ENCODE measurements at places on chromosomes 2 and 18. TPM values are rescaled to one million over a fixed set of nuclear protein-coding genes. Genes with fewer than 3 reads are reported as not detected.

Gene ALPI
- total RNA-seq: 1.0 TPM

Gene C2orf72
- total RNA-seq: 34.2 TPM

- no peak for DNase-seq
These were observed 488.7 kb downstream of the ARHGAP15 start for GRCh38 chr2:143617803-143618415.

Gene POTEI
- total RNA-seq: 0.03 TPM

DNA sequence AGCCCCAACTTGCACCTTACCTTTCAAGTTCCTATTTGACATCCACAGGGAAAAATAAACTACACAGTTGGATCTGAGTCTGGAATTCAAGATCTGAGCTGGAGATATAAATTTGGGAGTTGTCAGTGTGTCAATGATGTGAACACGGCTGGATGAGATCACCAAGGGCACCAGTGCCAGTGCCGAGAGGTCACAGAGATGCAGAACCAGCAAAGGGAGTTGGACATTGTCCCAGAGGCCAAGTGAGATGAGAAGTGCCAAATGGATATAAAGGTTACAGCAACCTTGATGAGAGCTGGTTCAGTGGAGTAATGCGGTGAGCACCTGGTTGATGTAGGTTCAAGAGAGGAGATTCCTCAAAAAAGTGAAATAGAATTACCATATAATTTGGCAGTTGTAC, 24.8 kb downstream of the LRRFIP1 start:
- no peak for DNase-seq

GRCh38 chr18:76741346-76741745, 81.0 kb upstream of the ZNF236 start:
- no peak for DNase-seq

Gene APOB
- 14.8 TPM for total RNA-seq

Gene DLX1
- 0.46 TPM for total RNA-seq

Gene KIAA2012
- not detected for total RNA-seq

DNA sequence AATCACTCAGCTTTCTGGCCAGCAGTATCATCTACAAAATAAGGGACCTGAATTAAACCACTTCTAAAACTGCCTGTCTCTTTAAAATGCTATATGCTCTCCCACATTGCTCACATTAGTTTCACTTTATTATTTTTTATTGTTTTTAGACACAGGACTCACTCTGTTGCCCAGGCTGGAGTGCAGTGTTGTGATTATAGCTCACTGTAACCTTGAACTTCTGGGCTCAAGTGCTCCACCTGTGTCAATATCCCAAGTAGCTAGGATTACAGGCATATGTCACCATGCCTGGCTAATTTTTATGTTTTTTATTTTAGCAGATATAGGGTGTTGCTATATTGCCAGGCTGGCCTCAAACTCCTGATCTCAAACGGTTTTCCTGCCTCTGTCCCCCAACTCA, 591.3 kb upstream of the ZNF804A start:
- DNase-seq: no peak

Gene REG1B
- total RNA-seq: 8.1 TPM

- no peak for DNase-seq
These were observed 43.2 kb upstream of the PSME4 start for GRCh38 chr2:54013996-54014395.

Gene DNAJB2
- total RNA-seq: 161 TPM

- no peak for DNase-seq
These were observed 51.4 kb downstream of the E2F6 start for GRCh38 chr2:11414372-11415124.

GRCh38 chr18:70321616-70322015, 32.8 kb downstream of the SOCS6 start:
- no peak for DNase-seq

Gene CCDC68
- total RNA-seq: 9.8 TPM

DNA sequence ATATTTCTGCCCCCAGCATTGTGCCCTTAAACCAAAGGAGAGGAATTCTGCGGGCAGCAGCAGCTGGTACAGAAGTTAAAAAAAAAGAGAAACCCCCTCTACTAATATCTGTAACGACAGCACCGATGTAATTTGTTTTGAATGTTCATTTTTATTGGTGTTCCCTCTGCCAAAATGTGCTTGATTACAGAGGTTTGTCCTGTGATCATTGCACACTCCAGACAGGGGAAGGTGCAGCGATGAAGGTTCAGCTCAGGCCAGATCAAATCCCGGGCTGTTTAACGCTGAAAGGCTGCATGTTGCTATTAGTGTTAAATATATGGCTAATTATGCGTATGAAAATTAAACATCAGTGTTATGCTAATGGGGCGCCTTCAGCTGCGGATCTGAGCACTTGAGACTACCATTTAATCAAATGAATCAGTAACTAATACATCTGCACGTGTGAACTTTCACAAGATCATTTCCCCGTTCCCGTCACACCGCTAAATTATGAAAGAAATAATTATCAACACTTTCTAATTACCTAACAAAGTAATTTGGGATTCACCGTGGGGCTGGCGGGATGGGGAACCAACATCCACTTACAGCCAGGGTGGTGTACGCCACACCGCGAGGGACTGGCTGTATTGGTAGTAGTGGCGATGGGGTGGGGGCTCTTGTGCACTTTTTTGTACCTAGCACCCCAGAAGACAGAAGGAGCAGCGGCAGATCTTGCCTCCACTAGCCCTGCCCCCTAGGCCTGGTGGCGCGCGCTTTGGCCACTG, 1.5 kb upstream of the DLX1 start:
- DNase-seq: no peak

DNA sequence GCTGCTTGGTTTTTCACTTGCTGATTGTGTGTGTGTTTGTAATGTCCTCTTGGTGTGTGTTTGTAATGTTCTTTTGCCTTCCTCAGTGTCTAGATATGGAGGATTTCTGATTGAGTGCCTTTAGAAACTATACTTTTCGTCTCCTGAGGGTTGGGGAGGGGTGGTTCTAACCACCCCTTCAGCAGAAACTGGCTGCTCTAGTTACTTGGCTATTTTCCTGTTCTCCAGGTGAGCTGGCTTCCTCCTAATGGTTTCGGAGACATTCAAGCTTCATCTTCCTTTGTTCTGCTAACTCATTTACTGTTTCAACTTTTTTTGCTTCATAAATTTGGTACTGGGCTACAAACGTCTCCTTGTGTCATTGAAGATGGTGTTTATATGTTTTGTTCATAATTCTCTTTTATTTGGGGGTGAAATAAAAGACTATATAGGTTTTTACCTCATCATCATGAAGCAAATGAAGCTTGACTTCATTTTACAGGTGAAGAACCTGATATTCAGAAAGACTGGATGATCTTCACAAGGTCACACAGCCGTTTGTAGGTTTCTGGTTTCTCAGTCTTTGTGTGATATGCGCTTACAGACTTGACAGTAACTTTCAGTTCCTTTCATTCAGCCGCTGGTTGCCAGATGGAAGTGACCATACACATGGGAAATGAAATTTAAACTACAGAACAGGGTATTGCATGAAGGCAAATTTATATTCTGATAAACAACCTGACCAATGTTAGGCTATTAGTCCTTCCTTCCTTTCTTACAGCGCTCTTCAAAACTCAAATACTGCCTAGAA, 238.5 kb downstream of the GALR1 start:
- DNase-seq: no peak

GRCh38 chr2:40062381-40062780, 283.3 kb upstream of the THUMPD2 start:
- no peak for DNase-seq

DNA sequence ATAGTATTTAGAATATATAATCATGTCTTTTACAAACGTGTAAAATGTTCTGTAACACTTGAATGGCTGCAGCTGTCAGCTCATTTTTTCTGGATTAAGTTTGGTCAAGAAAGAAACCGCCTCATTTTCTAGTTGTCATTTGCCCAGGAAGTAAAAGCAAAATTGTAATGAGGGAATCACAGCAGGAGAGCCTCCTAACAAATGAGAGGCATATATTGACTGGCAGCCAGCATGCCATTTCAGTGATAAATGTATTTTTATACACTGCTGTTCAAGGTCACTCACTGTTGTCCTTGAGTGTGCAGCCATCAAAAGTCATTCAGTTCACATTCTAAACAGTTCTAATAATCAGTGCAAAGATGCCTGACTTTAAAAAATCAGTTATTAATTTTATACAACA, 144.3 kb upstream of the BOD1L2 start:
- DNase-seq: no peak

DNA sequence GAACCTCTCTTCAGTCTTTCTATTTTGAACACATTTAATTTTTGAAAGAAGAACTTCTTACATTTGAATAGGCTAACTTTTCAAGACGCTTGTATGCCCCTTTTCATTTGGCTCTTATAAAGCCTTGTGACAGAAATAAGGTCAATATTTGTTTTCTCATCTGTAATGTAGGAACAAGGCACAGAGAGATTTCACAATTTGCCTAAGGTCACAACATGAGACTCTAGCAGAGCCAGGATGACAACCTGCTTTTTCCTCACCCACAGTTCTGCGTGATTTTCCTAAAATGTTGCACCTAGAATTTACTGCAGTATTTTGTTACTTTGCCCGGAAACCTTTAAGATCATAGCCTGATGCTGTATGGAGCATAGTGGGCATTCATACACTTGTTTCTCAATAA, 67.4 kb downstream of the TXNL1 start:
- DNase-seq: no peak

Gene LOXHD1
- 0.12 TPM for total RNA-seq

DNA sequence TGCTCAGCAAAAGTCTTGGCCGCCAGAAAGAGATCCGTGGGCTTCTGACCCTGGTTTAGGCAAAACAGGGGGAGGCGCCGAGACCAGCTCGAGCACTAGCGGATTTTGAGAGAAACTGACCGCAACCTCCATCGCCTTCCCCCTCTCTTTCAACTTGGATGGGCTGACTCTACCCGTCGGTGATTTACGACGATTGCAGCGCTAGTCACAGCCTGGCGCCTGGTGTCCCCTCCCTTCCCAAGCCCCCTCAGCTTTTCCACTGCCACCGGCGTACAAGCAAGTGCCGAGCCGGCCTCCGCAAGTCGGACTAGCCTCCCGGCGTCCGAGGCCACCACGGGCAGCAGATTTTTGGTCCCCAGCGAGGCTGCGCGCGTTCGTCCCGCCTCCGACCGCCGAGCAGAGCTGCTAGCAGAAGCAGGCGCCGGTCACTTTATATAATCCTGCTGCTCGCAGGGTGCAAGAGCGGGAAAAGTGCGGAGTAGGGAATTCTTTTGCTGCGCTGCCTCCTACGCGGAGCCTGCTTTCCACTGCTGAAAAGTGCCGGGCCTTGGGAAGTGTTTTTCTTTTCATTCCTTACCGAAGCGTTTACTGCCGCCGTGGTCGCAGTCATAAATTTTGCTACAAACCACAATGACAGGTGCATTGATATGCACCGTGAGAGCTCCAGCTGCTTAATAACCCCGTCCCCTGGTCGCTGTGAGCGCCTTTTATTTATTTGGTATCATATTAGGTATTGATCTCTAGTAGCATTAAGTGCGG, 7.7 kb downstream of the HOXD3 start:
- DNase-seq: no peak

Gene CHRND
- total RNA-seq: not detected

- no peak for DNase-seq
These were observed 323.0 kb downstream of the PTPRM start for GRCh38 chr18:7890075-7890474.

DNA sequence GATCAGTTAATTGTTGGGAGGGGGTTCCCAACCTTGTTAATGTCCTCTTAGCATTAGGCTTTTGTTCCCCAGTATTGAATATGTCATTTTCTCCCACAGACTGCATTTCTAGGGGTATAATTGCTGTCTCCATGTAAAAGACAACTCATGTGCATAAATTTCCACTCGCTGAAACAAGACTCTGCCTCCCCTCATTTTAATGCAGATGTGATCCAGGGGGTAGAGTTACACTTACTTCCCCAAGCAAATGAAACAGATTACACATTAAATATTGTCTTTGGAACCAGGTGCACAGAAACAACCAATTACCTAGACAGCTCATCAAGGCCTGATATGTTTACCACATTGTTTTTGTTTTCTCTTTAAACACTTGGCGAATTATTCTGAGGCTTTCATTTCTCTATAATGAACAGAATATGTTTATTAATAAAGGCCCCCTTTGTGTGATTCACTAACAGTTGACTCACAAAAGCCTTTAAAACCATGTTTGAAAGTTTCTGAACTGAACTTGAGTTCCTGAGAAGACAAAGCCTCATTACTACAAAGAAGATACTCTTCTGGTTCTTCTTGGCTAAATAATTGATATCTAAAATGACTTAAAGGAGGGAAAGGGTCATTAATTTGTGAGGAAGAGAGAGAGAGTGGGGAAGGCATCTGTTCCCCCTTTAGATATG, 15.0 kb upstream of the ACVR1 start:
- no peak for DNase-seq

DNA sequence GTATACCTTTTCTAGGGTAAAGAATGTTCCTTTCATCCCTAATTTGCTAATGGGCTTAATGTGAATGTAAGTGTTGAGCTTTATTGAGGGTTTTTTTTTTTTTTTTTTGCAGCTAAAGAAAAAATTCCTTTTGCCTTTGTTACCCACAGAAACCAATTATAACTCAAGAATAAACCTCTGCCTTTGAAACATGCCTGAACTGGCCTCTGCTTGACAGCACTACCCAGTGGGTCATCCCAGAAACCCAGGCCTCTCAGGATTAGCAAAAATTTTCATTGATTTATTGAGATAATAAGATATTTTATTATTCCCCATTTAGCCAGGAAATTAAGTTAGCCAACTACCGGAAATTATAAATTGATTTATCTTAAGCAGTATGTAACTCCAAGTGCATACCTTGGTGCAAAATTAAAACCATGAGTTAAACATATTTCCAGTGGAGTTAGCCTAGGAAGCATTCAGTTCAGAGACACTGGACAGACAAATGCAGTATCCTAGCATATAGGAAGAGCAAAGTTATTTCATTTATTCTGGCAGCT, 67.0 kb upstream of the RASGRP3 start:
- DNase-seq: no peak

- no peak for DNase-seq
These were observed 48.4 kb downstream of the DTNA start for GRCh38 chr18:34758378-34758948.

DNA sequence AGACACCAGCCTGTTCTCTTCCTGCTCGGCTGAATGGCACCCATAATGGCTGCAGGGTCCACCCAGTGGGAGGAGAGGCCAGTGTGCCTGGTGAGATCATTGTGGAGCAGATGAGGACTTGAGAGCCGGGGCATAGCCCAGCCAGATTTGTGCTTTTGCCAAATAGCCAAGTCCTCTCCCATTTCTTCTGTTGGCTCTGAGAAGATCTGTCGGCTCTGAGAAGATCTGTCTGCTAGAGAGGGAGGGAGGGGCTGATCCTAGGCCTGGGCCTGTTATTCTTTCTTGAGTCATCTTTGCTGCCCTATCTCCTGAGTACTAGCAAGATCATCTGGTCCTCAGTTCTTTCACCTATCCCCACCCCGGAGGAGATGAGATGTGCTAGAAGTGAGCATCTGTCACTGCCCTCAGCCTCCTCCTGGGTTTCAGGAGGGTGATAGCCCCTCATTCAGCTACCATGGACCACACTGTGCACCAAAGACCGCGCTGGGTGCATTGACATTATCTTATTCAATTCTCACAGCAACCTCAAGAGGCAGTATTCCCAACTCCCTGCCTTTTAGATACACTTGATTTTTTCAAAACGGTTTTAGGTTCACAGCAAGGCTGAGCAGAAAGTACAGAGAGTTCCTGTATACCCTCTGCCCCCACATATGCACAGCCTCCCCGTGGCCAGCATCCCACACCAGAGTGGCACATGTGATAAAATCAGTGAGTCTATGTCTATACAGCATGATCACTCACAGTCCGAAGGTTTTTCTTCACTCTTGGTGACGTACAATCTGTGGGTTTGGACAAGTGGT, 98.6 kb downstream of the CAPN13 start:
- no peak for DNase-seq

Measured in mucosa of gallbladder (tissue), 1 donor.